Stimulated activated CD8-positive, alpha-beta memory T cell treated with anti-CD3 and anti-CD28 coated beads, Interleukin-7, amount 100 ng/mL, for 48 hours (primary cell): ENCODE measurements at places on chromosomes 16 and 17.
A peak's percentile ranks its signal among the peaks of the same experiment; 100 is the strongest.

DNA sequence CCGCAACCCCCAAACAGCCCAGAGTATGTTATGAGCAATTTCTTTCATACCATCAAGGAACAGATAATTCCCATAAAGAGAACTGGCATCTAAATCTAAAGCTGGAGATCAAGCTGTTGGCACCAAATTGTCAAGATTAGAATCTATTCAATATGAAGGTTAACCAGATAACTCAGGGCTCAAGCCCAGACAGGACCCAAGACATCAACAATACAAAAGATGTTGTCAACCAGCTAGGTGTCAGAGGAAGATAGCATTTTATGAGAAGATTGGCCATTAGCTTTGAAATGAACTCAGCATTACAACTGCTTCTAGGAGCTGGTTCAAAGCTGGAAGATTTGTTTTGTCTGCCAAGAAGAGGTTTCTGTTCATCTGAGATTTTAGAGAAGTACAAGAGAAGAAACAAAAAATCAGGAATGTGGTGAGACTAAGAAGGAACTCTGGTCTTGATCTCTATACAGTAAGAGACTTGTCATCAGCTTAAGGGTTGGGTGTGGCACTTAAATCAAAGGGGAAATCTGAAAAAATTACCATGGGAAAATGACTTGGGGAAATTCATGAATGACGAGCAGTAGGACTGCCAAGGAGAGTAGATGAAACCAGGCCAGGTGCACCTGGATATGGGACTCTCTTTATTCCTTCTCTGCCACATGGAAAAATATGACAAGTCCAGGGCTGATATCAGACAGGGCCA is 64.2 kb upstream of the COX10 start:
- no peak for DNase-seq

- DNase-seq, result no peak
These were observed 3.0 kb downstream of the ERN2 start for GRCh38 chr16:23710008-23710407.

DNA sequence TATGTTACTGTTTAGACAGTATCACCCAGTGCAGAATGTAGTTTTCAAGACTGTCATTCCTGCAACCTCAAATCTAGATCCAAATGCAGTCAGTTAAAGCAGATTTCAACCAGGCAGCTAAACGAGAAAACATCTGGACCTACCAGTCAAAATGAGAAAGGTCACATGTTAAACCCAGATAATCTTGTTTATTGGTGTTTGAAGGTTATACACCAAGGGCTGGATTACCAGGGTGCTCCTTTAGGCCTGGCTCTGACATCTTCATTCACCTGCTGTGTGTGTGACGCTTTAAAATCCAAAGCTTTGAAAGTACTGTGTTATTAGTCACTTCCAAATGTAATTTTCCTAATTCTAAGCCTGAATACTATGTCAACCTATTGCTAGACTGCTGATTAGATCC is 54.9 kb downstream of the IKZF3 start:
- DNase-seq, result no peak

GRCh38 chr17:65966072-65966695 is 225.7 kb downstream of the CEP112 start:
- no peak for DNase-seq

DNA sequence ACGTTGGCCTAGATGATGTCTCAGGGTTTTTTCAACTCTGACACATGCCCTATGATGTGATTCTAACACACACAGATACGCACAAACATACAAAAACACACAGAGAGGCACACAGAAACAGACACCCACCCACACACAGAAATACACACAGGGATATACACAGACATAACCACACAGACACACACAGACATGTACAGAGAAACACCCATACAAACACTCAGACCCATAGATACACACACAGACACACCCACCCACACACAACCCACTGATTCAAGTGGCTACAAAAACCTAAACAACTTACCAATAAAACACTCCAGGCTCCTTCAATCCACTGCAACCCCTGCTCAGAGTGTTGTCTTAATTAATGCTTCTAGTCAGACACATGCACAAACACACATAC is 244.6 kb upstream of the CCL2 start:
- DNase-seq, result no peak

GRCh38 chr17:9859781-9860180 is 34.1 kb downstream of the GLP2R start:
- DNase-seq, result no peak

GRCh38 chr16:6611535-6611934 is 721.1 kb upstream of the RBFOX1 start:
- no peak for DNase-seq

GRCh38 chr16:49980166-49980565 is 44.9 kb upstream of the CNEP1R1 start:
- no peak for DNase-seq

DNA sequence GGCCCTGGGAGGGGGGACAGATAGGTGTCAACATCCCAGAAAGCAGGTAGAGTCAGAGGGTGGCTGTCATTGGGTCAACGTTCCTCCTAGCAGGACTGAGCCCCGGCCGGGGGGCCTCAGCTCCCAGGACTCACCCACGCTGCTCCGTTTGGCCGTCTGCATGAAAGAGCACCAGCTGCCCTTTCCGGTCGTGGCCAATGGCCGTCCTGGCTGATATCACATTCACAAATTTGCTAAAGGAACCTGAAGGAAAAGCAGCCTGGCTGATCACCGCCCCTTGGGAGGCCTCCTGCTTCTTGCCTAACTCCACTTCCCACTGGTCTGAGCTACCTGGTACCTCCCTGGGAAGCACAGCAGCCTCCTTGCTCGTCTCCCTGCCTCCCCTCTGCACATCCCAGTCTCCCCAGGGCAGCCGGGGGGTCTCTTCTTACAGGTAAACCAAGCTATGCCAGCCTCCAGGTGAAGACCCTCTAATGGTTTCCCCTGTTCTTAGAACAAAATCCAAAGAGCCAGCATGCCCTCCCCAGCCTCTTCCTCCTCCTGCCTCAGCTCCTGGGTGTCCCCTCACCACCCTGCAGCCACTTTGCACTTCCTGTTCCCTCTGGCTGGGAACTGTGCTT is 3.4 kb downstream of the NAGPA start:
- DNase-seq, result no peak

DNA sequence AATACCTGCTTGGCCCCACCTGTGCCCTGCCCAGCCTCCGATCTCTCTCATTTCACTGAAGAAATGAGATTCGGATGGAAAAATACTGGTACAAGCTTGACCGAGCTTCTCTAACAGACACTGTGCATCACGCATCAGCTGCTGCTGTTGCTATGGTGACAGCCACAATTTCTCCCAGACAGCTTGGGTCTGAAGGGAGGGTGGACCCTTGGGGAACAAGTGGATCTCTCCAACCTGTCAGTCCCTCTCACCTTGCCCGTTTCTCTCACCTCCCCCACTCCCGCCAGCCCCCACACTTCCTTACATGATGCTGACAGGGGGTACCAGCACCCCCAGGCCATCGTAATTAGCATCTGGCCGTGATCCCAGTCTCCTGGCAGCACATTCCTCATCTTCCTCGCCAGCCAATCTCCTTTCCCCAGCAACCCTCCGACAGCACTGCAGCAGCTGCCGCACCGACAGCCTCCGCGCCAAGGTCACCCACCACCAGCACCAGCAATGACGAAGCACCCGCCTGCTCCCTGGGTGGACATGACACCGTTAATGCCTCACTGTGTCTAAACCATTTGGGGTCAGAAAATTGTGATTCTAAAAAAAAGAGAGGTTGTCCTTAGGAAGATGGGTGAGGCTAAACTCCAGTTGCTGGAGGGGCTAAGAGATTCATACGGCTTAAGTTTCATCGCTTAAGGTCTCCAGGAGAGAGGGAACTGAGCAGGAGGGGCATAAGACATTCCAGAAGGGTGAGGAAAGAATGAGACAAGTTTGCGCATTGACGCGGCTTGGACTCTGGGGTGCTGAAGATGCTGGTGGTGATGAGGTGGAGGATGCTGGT is 58.6 kb upstream of the TNRC6A start:
- DNase-seq, result no peak

GRCh38 chr17:37068266-37068665 is 119.5 kb downstream of the AATF start:
- DNase-seq, result no peak

DNA sequence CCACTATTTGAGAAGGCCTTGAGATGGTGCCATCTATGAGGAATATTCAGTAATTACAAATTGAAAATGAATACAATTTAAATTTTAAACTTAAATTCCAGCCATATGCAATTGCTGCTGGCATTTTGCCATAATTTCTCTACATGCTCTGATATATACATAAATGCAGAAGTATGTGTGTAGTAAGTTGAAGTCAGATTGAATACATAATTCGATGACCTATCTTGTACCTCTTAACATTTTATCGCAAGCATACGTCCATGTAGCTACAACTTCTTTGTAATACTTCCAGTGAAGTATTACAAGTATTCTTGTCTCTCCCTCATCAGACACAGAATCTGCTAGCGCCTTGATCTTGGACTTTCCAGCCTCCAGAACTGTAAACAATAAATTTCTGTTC is 26.0 kb downstream of the CDH11 start:
- no peak for DNase-seq

GRCh38 chr17:57016764-57017116 is 38.8 kb downstream of the SCPEP1 start:
- no peak for DNase-seq

DNA sequence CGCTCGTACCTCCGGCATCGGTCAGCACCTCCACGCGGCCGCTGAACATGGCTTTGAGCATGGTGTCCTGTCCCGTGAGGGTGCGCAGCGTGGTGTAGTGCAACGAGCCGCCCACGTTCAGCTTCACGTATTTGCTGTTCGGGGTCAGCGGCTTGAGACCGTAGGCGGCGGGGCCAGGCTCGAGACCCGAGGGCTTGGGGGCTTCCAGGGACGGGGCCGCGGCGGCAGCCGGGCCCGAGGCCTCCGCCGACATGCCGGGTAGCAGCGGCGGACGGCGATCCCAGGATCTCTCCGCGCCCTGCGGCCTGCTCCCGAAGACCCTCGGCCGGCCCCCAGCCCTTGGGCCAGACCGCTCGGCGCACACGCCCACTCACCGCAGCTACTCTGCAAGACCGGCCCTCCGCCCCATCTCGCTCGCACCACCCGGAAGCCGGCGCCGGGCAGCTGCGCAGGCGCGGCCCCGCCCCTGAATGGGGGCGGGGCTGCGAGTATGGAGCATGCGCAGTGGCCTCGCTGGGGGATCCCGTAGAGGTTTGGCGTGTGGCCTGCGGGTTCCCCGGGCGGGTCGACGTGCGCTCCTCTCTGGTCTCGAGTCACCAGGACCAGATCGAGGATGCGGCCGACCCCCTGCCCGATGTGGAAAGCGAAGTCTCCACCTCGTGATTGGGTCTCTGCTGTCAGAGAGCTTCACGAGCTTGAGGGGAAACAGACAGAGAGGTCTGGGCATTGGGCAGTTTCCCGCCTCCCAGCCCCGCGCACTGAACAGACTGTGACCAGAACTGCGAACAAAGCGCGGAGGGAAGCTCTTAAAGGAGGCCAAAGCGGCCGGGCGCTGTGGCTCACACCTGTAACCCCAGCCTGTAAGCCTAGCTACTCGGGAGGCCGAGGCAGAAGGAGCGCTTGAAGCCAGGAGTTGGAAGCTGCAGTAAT is at the start of gene KCTD13:
TSS of gene KCTD13 (minus strand) at position 446 of the 930 bp plus-strand sequence. CDS start at position 253, 193 bp downstream.
- DNase-seq, result peak; percentile 72

DNA sequence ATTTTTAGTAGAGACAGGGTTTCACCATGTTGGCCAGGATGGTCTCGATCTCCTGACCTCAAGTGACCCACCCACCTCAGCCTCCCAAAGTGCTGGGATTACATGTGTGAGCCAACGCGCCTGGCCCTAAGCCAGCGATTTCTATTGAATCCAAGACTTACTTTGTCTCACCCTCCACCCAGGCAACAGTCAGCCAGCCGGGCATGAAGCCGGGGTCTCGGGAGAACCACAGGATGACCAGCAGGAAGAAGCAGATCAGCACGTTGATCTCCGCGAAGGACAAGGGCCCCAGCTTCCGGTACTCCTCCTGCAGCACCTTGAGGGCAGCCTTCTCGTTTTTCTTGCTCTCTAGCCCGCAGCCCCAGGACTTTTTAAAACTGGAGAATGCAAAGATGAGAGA is 17.6 kb downstream of the SLC13A5 start:
- no peak for DNase-seq

DNA sequence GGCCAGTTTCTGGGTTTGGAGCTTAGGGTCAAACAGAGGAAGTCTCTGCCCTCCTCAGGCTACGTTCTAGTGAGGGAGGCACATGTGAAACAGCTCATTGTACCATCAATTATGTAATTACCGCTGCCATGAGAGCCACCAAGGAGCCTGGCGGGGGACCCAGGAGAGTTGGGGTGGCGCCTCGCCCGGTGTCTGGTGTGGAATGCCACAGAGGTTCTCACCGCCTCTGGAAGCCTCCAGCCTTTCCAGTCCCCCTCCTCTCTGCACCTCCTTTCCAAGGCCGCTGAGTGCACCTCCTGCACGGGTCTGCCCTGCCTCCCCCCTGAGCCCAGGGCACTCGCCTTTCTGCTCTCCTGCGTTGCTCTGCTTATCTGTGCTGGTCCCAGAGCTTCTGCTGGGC is 51.4 kb downstream of the SREBF1 start:
- DNase-seq, result no peak

DNA sequence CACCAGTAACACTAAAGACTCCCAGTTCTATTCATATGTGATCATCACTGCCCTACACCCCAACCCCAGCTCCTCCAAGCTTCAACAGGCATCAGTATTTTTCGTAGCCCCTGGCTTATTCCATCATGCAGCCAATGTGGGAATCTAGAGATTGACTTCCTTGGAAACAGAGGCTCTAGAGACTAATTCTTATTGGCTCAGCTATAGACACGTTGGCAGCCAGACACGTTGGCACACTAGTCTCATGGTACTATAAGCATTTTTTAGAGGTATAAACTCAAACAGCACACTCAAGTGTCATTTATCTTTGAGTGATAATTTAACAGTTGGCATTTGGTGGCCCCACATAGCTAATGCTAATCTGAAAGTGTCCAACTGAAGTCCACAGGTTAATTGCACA is 44.4 kb upstream of the CDR2 start:
- DNase-seq, result no peak

GRCh38 chr17:63434951-63435571 is 11.0 kb downstream of the CYB561 start:
- DNase-seq, result no peak

DNA sequence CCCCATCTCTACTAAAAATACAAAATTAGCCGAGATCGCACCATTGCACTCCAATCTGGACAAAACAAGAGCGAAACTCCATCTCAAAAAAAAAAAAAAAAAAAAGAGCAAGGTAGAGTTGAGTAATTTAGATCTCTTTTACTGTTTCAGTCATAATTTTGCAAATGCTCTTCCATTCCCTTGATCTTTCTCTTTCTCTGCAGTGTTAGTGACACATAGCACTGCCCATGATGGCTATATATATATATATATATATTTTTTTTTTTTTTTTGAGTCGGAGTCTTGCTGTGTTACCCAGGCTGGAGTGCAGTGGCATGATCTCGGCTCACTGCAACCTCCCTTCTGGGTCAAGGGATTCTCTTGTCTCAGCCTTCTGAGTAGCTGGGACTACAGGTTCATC is 12.2 kb upstream of the PHOSPHO1 start:
- DNase-seq, result no peak

- DNase-seq, result peak; percentile 64
These were observed 9.4 kb downstream of the RPL19 start for GRCh38 chr17:39209317-39210092.

DNA sequence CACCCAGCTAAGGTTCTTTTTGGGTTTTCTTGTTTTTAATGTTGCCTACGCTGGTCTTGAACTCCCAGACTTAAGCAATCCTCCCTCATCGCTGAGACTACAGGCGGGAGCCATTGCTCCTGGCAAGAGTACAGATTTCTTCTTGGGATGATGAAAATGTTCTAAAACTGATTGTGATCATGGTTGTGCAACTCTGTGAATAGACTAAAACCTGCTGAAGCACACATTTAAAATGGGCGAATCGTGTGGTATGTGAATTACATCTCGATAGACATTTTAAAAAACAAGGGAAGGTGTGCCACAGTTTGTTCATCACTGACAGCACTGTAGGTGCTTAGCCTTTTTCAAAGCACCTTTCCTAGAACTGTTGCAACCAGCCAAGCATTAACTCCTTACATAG is 48.8 kb upstream of the CDH3 start:
- DNase-seq, result no peak
